Activated CD4-positive, alpha-beta T cell treated with anti-CD3 and anti-CD28 coated beads for 4 hours (primary cell): ENCODE measurements at places on chromosomes 5 and 9.

GRCh38 chr5:111810112-111810511 is 53.1 kb upstream of the NREP start:
- no peak for DNase-seq

- no peak for DNase-seq
Observed at GRCh38 chr5:94288937-94289336, 329.5 kb downstream of the KIAA0825 start.

DNA sequence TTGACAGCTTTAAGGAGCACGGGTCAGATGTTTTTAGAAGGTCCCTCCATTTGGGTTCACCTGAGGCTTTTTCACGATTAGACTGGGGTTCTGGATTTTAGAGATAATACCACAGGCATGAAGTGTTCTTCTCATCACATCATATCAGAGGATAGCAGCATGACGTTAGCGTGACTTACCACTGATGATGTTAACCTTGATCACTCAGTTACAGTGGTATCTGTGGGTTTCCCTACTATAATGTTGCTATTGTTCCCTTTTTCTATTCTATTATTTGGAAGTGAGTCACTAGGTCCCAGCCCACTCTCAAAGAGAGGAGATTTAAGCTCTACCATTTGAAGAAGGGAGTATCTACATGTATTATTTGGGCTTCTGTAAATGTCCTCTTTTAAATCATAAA is 300.0 kb downstream of the MAST4 start:
- no peak for DNase-seq

DNA sequence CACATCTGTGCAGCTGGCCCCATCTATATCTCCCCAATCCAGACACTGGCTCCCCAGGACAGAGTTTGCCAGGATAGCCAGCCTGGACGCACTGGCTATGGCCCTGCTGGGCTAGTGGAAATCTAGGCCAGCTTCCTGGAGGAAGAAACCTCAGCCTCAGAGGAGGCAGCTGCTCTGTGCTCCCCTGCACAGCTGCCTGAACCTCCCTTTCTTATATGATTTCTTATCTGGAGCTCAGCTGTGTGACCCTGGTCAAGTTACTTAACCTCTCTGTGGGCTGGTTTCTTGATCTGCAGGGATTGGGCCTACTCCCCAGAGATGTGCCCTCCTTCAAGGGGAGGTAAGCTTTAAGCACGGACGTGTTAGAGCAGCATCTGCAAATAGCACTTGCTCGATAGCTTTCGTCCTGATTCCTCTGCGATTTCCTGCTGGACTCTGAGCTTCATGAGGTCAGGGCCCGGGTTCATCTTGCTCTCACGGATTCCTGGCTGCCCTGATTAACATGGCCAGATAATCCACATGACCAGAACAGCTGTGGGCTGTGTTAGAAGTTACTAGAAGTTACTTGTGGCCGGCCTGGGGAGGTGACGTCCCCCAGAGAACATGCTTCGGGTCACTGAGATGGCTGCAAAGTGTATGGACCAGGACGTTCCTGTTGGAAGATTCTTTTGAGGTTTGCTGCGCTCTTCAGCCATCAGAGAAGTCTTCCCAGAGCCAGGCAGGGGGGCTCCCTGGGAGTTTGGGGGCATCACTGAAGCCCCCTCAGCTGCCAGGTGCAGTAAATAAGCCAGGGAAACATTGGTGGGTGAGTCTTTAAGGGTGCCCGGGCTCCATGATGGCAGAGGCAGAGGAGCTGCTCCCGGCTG is 14.5 kb downstream of the C9orf50 start:
- no peak for DNase-seq

GRCh38 chr5:86688406-86688805 is 70.7 kb downstream of the COX7C start:
- DNase-seq: no peak

GRCh38 chr9:88310310-88310980 is 77.8 kb upstream of the SPIN1 start:
- DNase-seq: no peak

DNA sequence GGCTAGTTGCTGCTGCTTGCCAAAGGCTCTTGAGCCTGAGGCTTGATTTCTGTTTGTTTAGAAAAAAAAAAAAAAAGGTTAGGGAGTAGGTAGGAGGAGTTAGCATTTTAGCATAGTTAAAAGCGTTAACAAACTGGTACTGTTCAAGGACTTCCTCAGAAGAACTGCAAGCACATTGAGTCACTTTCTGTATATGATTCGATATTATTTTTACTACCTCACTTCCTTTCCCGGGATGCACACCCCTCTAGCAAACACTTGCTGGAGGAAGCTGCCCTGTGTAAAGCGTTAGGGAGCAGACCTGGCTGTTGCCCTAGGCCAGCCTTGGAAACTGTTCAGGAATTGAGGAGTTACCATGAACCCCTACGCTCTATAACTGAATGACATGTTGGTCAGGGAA is 15.7 kb upstream of the CEP120 start:
- no peak for DNase-seq

DNA sequence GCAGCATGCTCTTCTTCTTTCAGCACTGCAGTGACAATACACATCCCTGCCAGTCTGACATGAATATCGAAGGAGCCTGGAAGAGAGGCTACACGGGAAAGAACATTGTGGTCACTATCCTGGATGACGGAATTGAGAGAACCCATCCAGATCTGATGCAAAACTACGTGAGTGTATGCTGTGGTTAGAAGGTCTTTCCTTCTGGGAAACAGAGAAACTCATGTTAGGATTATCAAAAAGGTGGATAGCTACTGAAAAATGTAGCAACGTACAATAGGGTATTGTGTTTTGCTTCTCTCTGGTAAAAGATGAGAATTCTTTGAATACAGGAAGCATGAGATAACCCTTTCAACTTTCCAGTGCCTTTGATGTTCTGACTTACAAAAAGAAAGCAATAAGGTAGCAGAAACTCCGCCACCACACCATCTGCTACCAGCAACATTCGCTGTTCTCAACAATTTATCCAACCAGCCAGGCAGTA is 133.3 kb downstream of the PCSK5 start:
- peak; percentile 35 for DNase-seq
